ENCODE measurements at places on chromosomes 5 and 9. TPM values are rescaled to one million over a fixed set of nuclear protein-coding genes. Genes with fewer than 3 reads are reported as not detected.

DNA sequence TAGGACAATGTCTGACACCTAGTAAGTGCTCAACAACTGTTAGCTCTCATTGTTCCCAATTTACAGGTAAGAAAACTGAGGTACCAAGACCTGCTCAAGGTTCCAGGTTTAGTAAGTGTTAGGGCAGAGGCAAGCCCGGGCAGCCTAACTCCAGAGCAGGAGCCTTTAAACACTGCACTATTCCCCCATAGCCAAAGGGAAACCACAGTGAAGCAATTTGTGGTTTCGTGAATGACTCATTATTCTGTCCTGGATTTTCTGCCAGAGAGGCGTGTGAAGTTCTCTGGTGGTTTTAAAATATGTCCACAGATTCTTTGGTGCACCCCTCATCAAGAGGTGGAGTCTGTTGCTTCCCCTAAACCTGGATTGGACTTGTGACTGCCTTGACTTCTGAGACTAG, 1.0 kb upstream of the MCC start:
- no peak for DNase-seq

DNA sequence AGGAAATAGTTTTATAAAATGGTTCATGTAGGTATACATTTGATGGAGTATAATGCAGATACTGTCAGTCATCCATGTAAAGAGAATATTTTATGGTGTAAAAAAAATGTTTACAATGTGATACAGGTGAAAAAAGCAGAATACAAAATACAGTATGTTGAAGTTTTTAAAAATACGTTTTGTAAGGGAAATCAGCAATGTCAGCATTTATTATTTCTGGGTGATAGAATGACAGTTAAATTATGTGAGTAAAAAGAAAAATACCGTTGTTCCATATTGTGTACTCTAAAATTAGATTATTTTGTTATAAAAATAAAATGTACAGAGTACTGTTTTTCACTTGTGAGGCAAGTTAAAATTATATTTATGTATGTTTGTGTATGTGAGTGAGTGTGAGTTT, 69.0 kb downstream of the UBE2R2 start:
- DNase-seq: no peak

Gene BTNL9
- 105 TPM for total RNA-seq

- no peak for DNase-seq
Measured at GRCh38 chr5:175889910-175890684, 18.7 kb downstream of the CPLX2 start.

Gene AGXT2
- not detected for total RNA-seq

GRCh38 chr9:27847380-27847779, 274.1 kb upstream of the C9orf72 start:
- no peak for DNase-seq

DNA sequence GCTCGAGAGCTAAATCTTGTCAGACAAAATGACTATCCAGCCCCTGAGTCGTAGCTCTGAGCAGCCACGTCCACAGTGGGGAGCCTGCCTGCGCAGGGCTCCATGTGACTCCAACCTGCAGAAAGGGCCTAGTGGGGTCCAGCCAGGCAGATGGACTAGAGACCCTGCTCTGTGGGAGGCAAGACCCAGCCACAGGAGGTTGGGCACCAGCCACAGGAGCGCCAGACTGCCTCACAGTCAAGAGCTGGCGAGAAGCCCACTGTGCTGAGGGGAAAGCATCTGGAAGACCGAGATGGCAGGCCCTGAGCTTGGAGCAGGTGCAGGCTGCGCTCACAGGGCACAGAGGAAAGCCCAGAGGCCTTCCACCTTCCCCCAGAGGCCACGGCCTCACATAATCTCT, 61.4 kb downstream of the C5orf15 start:
- no peak for DNase-seq

DNA sequence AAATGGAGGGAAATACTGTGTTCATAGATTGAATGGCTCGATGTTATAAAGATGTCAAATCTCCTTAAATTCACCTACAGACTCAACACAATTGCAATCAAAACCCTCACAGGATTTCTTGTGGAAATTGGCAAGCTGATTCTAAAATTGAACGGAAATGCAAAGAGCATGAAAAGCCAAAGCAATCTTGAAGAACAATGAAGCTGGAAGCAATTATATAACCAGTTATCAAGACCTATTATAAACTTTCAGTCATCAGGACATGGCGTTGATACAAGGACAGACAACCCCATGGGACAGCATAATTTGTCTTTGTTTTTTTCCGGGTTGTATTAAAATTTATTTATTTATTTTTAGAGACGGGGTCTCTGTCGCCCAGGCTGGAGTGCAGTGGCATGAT, 53.5 kb upstream of the OTULINL start:
- DNase-seq: no peak

GRCh38 chr5:128193665-128194390, 110.3 kb downstream of the SLC12A2 start:
- no peak for DNase-seq

Measured in sciatic nerve (tissue), 2 donors.